ENCODE measurements at places on chromosomes 2 and 18. TPM values are rescaled to one million over a fixed set of nuclear protein-coding genes. Genes with fewer than 3 reads are reported as not detected.

- DNase-seq = no peak
These were observed 41.0 kb downstream of the SPP2 start for GRCh38 chr2:234091432-234091879.

- DNase-seq = no peak
These were observed 87.8 kb downstream of the ACOXL start for GRCh38 chr2:110820128-110820527.

DNA sequence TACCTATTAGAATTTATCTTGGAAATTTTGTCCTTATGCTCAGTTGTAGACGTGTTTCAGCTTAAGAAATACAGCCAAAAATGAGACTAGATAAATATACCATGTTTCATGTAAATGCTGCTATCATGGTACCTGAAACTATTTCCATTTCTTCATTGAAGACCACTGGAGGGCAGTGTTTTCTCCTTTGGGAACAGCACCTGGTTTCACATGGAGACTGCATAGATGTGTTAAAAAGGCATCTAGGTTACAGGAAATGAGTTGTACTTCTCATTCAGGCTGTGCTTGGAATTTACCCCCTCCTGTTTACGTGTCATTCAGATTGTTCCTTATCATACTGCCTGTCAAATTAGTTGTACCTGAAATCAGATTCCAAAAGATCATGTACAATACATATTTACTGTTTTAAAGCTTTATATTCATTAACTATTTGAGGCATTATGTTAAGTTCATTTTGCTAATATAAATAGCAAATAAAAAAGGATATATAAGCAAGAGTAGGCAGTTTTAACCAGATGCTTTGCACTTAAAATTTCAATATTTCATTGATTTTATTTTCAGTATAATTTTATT is 57.3 kb upstream of the PSMD14 start:
- DNase-seq = no peak

DNA sequence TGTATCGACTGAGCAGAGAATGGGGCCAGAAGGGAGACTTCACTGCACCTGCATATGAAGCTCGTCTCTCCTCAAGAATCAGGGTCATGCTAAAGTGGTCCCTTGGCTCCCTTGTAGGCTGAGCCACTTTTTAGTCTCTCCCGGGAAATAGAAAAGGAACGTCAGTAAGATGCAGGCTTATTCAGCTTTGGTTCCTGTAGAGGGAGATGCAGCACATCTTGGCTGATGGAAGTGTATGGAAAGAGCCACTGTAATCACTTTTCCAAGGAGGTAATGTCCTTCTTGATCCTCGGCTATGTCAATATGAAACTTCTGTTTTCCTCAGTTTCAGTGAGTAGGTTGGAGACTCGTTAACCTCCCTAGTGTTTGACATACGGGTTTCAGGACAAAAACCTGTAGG is 235.2 kb downstream of the GCA start:
- no peak for DNase-seq

DNA sequence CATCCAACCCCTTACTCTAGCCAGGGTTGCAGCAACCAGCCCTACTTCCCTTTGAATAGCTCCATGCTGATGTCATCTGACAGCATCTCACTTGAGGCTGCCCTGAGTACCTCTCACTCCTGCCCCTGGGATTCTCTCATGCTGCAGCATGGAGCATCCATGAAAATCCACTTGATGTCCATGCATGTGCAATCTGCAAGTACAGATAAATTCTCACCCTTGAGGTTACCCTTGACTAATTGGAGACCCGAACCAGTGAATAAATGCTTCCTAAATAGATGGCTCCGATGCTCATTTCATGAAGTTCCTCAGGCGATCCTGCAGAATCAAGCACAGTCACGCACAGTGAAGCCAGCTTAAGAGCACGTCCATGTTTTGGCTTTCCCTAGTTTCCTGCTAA is 298.3 kb downstream of the RBM43 start:
- DNase-seq = no peak

DNA sequence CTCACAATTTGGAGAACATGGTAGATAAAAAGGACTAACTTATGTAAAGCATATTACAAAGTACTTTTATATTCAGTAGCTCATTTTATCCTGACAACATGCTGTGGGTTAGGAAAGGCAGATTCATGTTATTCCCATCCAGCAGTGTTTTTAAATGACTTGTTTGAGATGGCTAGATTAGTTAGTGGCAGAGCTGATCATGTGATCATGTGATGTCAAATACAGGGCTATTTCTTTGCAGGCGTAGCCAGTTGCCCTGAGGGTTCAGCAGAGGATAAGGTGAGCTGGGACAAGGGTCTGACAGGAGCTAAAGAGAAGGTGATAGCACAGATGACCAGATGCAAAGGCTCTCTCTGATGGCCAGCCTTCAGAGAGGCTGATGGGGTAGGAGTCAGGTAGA is 97.8 kb downstream of the ADD2 start:
- no peak for DNase-seq

- DNase-seq = no peak
These were observed 66.6 kb downstream of the MYL12B start for GRCh38 chr18:3328532-3328931.

GRCh38 chr2:69095305-69095704 is 82.3 kb downstream of the ANTXR1 start:
- no peak for DNase-seq

DNA sequence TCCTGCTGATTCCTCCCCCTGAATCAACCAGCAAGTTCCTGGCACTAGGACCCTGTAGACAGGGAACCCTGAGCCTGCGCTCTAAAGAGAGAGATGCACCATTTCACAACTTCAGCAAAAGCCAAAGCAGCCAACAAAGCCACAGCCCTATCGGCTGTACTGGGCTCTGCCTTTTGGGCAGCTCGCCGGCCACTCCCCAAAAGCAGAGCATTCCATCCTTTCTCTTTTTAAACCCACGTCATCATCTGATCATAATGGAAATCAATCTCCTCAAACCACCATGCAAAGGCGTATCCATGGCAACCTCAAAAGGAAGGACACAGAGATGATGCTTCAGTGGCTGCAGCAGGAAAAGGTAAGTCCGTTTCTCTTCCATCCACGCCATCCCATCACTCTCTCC is 5.3 kb upstream of the DCTN1 start:
- no peak for DNase-seq

DNA sequence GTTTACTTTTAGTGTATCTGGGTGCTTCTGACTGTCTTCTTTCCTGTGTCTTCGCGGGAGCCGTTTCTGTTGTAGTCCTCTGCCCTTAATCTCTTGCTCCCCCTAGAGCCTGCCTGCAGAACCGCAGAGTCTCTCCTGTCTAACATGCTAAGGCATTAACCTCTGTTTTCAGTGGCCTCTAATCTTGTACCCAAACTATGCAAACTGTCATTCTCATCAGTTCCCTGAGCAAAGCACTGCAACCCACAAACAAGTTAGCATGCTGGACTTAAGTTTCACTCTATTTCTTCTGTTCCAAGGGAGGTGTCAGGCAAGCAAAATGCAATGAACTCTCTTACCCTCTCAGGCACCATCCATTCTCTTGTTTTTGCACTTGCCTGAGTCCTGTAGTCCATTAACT is 138.4 kb downstream of the OTX1 start:
- DNase-seq = no peak

The WIPF1 gene
- 25.1 TPM for total RNA-seq
